CD4-positive, alpha-beta T cell treated with Interleukin-4 for 4 hours (primary cell): ENCODE measurements at places on chromosomes 2 and 18.

- DNase-seq: no peak
These were observed 143.7 kb downstream of the TPO start for GRCh38 chr2:1556776-1557466.

GRCh38 chr2:217277646-217278398 is 418.0 kb upstream of the TNP1 start:
- no peak for DNase-seq

- DNase-seq: no peak
These were observed 2.6 kb upstream of the TMEFF2 start for GRCh38 chr2:192197357-192197756.

GRCh38 chr2:106892048-106892447 is 6.1 kb upstream of the ST6GAL2 start:
- DNase-seq: no peak

- DNase-seq: no peak
These were observed 179.5 kb downstream of the PHLPP1 start for GRCh38 chr18:62894681-62895390.

GRCh38 chr2:125535089-125535488 is 1120.9 kb upstream of the GYPC start:
- no peak for DNase-seq

- no peak for DNase-seq
These were observed 210.1 kb upstream of the STON1 start for GRCh38 chr2:48319863-48320262.

DNA sequence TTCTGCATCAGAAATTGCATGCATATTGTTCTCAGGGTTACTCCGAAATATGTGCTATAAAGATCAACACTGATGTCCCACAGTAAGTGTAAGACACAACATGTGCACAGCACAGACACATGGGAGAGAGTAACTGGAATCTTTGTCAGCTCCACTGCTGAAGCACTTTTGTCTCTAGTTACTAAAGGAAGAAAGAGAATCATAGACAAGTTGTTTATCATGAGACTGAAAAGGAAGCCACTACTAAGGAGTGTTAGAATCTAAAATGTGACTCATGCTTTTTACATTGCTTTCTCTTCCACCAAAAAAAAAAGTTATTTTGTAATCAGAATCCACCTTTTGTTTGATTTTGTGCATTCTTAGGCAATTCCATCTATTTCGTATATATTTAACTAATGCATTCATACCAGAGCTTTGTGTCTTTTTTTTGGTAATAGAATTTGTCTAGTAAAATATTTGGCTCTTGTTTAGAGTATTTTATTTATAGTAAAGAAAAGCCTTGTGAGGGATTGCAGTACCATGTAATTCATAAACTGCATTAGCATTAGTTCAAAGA is 502.4 kb downstream of the FBXO15 start:
- no peak for DNase-seq
